Stimulated activated CD8-positive, alpha-beta memory T cell treated with anti-CD3 and anti-CD28 coated beads, Interleukin-4, amount 100 ng/mL, for 1 hour (primary cell): ENCODE measurements at places on chromosomes 16 and 17.

DNA sequence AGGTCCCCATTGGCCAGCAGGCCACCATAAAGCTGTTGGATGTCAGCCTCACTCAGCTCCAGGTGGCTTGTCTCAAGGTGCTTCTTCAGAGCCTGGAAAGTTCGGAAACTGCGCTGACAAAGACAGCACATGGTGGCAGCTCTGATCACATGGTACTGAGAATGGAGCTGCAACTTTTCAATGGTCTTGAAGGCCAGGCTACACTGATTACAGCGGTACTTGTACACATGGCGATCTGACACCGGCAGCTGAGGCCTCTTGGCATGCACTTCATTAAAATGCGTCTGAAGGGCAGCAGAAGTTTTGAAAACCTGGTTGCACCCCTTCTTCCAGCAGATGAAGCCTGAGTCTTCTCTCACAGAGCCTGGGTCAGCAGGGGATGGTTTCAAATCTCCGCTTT lies 249.7 kb downstream of the ZFHX3 start:
- DNase-seq = no peak

DNA sequence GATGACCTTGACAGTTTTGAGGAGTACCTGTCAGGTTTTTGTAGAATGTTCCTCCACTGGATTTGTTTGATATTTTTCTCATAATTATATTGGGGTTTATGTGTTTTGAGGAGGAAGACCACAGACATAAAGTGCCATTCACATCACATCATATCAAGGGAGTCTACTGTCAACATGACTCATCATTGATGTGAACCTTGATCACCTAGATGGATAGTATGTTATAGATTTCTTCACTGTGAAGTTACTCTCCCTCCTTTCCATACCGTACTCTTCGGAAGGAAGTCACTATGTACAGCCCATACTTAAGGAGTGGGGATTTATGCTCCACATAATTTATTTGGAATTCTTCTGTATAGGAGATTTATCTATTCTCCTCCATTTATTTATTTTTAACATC lies 23.2 kb downstream of the PRSS54 start:
- no peak for DNase-seq

DNA sequence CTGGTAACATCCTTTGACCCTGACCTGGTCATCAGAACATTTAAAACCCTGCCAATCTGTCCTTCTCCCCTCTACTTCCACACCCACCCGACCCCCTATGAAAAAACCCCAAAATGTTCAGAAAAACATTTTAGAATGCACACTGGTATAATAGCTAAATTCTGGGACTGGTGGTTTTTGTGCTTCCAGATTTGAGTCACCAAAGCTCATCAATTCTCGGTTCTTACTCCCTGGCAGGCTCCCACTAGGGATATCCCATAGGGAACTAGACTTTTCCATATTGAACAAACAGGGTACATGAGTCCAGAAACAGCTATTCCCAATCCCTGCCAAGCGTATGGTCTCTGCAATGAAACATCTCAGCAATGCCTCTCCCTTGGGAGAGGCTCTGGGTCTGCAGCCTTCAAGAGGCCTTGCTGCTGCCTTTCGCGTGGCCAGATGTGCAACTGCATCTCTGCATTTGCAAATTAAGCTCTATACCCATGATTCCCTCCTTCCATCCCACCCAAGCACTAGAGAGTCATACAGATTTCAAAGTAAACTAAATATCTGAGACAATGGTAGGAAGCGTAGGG lies 67.7 kb downstream of the SMG6 start:
- no peak for DNase-seq

DNA sequence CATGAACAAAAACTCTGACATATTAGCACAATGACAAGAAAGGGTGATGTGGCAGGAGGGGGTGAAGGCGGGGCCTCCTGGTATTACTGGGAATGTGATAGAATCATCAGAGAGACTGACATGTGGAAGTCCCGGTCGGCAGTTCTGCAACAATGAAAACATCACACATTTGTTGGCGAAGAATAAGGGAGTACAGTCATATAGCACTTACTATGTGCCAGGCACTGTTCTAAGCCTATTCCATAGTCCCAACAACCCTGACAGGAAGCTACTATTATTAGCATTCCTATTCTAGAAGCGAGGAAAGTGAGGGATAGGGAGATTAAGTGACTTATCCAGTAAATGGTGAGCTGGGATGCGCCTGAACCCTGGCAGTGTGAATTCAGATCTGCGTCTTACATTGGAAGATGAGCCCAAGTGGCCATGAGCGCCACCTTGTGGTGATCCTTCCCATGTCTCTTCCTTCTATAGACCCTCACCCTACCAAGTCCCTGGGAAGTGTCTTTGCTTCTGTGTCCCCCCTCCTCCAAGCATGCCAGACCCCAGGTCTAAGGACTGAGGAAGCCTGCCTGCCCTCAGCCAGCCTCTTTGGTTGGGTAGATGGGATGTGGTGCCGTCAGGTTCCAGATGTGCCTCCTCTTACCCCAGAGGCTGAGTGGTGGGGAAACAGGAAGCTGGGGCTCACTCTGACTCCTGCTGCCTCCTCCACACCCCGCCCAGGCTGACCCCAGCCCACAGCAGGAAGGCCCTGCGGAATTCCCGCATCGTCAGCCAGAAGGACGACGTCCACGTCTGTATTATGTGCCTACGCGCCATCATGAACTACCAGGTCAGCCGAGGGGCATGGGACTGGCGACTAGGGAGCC lies 14.0 kb downstream of the FMNL1 start:
- DNase-seq = no peak
